Kidney (tissue), 22 donors: ENCODE measurements at places on chromosomes 7 and 10.

- DNase-seq: no peak
Observed at GRCh38 chr7:17396692-17397091, 98.2 kb downstream of the AHR start.

- no peak for DNase-seq
Observed at GRCh38 chr10:121078036-121078435, 226.9 kb downstream of the WDR11 start.

DNA sequence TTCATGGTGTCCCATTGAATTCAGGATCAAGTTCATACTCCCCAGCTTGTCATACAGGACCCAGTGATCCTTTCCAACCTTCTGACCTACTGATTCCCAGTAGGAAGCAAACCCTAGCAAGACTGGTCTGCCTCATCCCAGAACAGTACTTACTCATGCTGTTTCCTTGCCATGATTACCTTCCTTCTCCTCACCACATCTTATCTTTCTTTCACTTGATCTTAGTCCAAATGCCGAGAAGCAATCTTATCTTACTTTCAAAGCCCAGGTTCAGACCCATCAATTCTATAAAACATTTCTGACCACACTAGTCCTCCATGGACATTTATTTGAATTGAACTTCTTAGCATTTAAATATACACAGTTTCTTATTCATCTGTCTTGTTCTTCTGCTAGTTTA, 26.6 kb upstream of the ATRNL1 start:
- DNase-seq: no peak

DNA sequence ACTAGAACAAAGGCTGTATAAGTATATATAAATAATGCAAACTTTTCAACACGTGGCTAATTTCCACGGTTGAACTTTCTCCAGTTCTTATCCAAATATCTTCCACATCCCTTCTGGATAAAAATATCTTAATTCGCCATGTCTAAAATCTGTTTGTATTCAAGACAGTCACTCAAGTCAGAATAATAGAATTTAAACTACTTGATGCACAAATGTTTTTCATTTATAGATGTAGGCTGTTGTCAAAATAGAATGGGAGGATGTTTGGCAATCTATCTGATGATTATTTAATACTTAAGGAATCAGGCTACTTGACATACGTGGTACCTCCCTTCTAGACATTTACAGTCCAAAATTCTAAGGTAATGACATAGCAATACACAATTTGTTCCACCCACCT, 204.3 kb downstream of the TWIST1 start:
- no peak for DNase-seq

- DNase-seq: no peak
Observed at GRCh38 chr10:58608351-58608750, 95.7 kb downstream of the BICC1 start.

DNA sequence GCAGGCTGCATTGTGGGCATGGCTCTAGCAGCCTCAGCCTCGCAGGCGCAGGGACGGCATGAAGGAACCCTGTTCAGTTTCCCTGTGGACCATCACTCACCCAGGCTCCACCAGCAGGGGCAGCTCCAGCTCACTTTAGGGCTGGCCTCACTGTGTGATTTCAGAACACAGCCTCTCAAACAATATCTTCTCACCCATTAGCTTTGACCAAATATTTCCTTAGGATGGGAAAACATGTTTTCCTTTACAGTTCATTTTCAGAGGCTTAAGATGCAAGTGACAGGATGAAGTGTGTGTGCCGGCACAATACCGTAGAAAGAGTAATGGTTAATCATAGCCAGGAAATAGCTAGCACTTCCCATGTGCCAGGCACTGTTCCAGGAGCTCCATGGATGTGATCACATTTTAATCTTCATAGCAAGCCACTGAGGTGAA, 58.2 kb downstream of the LANCL2 start:
- no peak for DNase-seq

DNA sequence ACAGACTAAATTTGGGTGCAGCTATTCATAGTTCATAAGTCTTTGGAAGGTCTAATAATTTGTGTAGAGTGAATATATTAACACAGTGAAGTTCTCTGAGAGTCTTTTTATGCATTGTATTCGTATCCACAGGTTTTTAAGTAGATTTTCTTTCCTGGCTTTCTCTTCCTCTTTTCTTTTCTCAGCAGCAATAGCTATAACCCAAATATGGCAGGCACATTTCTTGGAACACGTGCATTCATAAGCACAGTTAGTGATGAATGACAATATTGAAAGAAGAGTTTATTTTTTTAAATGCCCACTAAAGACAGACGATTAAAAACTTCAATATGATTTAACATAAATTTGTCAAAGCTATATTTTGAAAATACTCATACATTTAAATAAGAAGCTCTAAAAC, 220.5 kb upstream of the MBL2 start:
- no peak for DNase-seq

GRCh38 chr7:42392826-42393225, 155.8 kb upstream of the GLI3 start:
- DNase-seq: no peak

- no peak for DNase-seq
Observed at GRCh38 chr10:20489961-20490360, 407.1 kb downstream of the NEBL start.

DNA sequence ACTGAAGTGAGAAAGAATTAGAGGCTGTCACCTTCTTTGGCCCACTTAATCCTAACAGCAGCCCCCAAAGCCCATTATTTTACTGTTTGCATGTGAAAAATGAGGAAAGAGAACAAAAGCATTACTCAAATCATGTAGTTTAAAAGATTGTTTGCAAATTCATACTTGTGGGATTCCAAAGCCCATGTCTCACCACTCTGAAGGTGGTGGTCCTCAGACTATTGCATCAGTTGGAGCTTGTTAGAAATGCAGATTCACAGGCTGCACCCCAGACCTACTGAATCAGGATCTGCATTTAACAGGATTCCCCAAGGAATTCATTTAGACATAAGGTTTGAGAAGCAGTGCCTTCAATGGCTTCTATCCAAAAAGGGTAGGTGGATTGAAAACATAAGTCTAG, 93.7 kb upstream of the PDE1C start:
- no peak for DNase-seq

GRCh38 chr10:91883549-91884444, 25.5 kb downstream of the FGFBP3 start:
- DNase-seq: peak; percentile 80

DNA sequence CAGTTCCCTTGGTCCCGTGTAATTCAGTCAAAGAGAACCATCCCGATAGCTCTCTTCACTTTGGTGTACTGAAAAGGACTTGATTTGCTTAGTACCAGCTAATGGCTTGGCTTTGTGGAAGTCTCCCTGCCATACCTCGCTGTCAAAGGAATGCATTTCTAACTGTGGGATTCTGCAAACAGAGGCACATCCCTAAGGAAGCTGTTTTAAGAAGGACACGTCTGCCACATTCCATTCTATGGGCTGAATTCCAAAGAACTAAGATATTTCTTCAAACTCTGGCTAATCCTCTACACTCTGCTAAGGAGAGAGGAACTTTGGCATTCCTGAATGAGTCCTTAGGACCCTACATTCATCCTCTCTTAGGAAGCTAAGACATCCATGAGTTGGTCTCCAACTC, 327.9 kb downstream of the SFMBT2 start:
- no peak for DNase-seq

DNA sequence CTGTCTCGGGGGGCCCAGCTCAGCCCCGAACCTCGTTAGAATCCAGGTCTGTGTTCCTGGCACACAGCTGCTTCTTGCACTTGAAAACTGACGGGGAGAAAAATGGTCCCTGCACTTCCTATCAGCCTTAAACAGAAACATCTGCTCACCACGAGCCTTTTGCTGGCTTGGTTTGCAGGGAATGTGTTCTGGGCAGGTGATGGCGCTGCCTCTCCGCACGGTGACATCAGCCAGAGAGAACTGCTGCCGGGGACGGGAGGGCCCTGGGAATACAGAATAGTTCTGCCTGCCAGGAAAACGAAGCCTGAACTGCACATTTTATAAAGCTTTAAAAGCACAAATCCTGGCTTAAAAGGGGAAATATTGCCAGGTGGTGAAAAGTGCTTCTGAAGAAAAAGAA, 622.5 kb downstream of the TYW1 start:
- DNase-seq: peak; percentile 57

GRCh38 chr7:91713669-91714068, 166.8 kb downstream of the MTERF1 start:
- DNase-seq: no peak

DNA sequence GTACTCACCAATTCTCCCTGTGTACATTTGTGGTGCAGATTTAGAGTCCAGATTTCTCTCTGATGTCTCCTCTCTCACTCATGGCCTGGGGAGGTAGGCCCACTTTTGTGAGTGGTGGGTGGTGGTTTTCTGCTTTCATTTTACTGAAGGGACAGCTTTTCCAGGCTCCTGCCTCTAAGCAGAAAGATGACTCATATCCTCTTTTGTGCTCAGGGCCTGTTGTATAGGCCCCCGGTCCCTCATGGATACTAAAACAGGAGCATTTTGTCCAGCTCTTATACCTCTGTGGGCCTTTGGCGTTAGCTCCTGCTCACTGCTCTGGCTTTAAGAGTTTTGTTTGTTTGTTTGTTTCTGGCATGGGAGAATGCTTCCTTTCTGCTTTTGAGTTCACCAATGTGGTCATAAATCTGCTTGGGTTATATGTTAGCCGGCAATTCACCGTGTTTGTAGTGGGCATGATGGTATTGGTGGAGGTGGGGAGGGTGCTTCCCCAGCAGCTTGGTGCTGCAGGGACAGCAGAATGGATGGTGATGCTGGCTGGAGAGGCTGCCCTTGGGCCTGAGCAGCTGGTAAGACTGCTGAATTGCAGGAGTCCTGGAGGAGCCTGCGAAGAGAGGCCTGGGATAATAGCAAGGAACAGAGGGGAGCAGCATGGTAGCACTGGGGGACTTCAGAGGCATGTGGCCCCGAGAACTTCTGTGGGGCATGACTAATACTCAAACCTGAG, 468.7 kb downstream of the RPS24 start:
- DNase-seq: no peak

GRCh38 chr10:11355592-11355991, 255.9 kb downstream of the USP6NL start:
- DNase-seq: no peak

DNA sequence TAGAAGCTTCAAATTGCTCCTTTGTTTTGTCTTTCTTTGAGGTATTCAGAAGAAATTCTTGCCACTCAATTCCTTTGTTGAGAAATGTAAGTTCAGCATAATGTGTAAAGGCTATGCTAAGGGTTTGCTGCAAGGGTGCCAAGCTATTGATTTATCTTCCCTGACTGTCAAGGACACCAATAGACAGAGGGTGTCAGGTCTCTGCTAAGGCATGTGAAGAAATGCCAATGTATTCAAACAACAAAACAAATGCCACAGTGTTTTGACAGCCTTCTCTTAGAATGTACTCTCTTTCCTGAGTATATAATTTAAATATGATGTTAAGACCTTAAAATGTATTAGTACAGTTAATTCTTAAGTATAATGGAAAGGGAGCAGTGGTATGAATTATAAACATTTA, 62.4 kb downstream of the LRGUK start:
- DNase-seq: no peak

DNA sequence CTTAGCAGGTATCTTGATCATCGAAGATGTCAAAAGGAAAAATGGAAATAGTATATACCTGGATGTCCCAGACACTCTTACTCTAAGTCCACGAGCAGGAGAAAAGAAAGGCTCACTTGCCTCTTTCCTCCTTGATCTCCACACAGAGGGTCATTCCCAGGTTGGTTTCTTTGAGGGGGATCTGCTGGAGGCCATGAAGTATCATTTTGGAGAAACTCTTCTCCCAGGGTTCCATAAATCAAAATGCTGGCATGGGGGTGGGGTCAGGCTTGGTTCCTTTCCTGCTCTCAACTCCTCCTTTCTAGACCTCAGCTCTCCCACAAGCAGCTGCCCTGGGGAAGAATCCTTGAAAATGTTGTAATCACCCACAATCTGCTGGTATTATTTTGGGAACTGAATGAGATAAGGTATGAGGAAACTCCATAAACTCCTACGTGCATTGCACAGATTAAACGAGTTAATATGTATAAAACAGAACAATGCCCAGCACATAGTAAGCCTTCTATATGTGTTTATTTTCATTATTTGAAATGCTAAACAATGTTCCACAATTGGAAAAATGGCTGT, 54.4 kb downstream of the PRKCQ start:
- DNase-seq: no peak

- DNase-seq: no peak
Observed at GRCh38 chr10:32059472-32059871, 3.2 kb upstream of the KIF5B start.

DNA sequence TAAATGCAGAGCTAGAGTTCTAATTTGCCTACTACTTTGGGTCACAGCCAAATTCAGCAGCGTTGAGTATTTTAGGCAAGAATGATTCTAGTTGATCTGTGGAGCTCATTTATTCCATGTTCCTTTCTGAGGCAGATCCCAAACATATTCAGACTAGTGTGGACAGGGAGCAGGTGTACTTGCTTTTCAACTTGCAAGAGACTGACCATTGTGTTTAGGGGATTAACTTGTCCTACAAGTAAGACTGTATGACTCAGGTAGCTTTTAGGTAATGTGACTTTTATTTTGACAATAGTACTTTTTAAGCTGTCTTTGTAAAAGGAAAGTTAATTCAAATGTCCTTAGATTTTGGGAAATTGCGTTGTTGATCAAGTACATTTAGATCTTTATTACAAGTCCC, 285.5 kb downstream of the TWIST1 start:
- no peak for DNase-seq

DNA sequence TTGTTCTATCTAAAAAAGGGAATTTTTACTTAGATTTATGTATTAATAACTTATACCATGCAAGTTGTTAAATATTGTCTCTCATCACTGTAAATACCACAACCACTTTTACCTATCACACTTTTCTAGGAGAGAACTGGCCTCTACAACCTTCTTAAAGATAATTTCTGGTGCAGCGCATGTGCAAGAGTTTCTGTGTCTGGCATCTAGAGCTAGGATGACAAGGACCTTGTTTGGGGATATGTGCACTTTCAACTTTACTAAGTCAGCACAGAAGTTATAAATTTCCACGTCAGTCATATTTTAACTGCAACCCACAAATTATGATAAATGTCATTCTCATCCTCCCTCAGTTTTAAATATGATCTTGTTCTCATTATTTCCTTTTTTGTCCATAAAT, 156.9 kb upstream of the ADCY1 start:
- DNase-seq: no peak

- no peak for DNase-seq
Observed at GRCh38 chr10:51860257-51860656, 160.9 kb upstream of the CSTF2T start.

- no peak for DNase-seq
Observed at GRCh38 chr7:107944411-107945169, 53.6 kb downstream of the DLD start.

DNA sequence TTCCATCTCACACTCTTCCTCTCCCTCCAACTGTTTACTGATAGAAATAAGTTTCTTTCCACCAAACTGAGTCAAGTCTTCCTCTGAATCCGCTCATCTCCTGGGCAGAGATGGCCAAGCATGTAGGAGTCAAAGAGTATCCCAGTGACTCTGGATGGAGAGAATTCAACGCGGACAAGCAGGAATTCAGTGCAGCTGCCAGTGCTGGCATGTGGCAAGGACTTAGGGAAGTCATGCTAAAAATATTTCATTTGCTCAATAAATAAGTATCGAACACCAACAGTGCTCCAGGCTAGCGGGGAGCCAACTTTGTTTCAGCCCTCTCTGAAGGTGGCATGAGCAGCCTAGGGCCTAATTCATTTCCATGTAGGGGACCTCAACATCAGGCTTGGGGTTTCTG, 351.6 kb upstream of the ZMIZ1 start:
- no peak for DNase-seq

- peak; percentile 92 for DNase-seq
Observed at GRCh38 chr7:5425507-5426225, 2.0 kb upstream of the TNRC18 start.
